ENCODE measurements at places on chromosomes 1 and 21.

DNA sequence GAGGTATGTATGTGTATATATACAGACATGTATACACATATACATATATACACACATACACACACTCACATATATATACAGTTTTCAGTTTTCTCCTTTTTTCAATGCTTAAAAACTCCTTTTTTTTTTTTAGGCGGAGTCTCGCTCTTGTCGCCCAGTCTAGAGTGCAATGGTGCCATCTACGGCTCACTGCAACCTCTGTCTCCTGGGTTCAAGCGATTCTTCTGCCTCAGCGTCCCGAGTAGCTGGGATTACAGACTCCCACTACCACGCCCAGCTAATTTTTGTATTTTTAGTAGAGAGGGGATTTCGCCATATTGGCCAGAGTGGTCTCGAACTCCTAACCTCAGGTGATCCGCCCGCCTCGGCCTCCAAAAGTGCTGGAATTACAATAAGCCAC, 27.0 kb downstream of the STYXL2 start:
- DNase-seq, result no peak

- DNase-seq, result no peak
These were observed 42.8 kb upstream of the RASAL2 start for GRCh38 chr1:178051071-178051470.

GRCh38 chr1:180698580-180698979, 66.8 kb downstream of the XPR1 start:
- DNase-seq, result no peak

DNA sequence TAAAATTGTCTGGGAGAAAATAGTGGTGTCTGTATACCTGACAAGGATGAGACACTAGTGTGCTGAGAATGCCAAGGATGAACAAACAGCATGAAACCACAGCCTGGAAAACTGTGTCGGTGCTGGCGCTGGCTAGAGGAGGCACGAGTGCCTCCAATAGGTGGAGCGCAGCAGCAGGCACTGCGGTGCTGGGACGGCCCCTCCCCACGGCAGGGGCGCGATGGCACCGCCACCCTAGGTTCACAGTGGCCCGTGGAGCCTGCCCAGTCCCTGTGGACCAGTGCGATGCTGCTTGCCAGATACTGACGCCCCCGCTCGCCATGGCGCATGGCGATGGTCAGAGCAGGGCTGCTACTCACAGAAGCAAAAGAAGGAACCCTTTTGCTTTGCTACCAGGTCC, 6.8 kb downstream of the CFAP410 start:
- no peak for DNase-seq

DNA sequence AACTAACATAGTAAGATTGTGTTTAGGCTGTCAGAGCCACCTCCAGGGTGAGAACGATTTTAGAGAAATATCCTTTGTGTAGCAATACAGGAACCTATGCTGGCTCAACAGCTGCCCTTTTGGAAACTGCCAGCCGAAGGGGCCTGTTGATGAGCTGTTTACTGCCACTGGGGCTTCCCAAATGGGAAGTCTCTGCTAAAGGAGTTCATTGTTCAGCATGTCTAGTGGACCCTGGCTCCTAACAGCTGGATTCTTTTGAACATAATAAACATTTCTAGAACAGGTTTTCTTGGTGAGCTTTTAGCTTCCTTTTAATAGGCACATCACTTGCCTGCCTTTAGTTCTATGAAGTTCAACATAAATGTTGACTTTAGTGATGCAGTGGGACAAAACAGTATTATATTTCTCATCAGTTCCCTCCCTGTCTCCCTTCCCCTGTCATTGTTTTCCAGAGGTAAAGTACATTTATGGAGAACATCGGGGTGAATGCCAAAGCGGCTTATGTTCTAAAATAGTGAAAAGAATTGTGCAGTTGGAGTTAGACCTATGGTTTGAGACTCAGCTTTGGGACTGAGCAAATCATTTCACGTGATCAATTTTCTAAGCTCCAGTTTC, 57.4 kb downstream of the UCK2 start:
- no peak for DNase-seq

- no peak for DNase-seq
These were observed 5.1 kb downstream of the NT5C1A start for GRCh38 chr1:39666772-39667171.

- no peak for DNase-seq
These were observed 580 bp downstream of the TENT5B start for GRCh38 chr1:27011976-27012563.

- no peak for DNase-seq
These were observed 10.0 kb downstream of the GBP5 start for GRCh38 chr1:89262643-89263042.

GRCh38 chr1:165056914-165057313, 299.6 kb downstream of the LMX1A start:
- DNase-seq, result no peak

- no peak for DNase-seq
These were observed 202.4 kb upstream of the L1TD1 start for GRCh38 chr1:61992257-61992656.

- DNase-seq, result no peak
These were observed 43.9 kb upstream of the TSPEAR start for GRCh38 chr21:44755227-44755626.

- no peak for DNase-seq
These were observed 360.1 kb upstream of the BEND5 start for GRCh38 chr1:49136738-49137251.

DNA sequence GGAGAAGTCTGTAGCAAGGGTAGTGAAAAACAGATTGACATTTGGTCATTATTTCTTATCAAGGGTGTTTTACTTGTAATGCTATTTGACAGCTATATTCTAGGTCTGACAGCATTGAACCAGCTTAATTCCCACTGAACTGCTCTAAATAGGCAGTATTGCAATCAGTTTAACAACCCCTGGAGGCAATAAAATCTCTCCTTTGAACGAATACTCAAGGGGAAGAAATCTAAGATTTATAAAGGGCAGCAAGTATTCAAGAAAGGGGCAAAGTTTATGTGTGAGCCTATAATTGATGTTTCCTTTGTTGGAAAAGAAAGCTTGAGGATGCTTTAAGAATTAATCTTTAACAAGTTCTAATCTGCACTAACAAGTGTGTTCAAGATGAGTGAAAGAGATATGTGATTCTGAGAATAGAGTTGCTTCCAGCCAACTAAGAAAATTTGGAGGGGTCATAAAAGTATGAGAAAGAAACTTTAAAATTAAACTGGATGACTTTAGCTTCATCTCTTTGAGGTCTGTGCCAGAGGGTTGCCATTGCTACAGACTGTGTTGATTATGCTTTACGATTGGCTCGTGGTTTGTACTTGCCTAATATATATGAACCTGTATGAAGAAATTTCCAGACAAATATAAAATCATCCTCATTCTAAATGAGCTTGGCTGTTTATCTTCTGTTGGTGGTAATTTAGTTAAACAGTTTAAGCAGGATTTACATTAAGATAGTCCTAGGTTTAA, 72.5 kb downstream of the ZNF326 start:
- no peak for DNase-seq

- DNase-seq, result no peak
These were observed 918.0 kb downstream of the LTN1 start for GRCh38 chr21:28074676-28075075.

DNA sequence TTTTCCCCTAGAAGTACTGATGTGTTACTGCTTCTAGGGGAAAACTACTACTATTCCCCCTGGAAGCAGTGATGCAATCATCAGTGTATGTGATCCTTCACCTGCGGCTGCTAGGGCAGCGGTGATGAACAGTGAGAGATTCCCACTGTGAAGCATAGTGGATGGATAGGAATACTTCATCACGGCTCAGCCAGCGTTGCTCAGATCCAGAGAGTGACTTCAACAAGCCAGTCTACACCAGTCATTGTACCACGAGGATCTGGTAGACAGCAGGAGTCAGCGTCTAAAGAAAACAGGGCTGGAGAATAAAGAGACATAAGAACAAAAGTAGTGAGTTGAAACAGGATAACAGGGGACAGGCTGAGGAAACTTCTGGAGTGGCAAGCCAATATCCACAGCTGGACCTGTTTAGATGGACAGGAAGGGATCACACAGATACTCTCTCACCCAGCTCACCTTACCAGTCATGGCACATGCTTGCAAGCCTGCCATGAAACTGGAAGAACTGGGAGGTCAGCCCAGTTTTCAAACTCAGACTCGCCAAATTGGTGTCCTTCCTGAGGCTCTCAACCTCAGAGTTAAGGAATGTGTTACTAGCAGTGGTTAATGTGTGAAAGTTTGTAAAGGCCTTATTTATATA, 42.4 kb upstream of the LRRC52 start:
- no peak for DNase-seq

DNA sequence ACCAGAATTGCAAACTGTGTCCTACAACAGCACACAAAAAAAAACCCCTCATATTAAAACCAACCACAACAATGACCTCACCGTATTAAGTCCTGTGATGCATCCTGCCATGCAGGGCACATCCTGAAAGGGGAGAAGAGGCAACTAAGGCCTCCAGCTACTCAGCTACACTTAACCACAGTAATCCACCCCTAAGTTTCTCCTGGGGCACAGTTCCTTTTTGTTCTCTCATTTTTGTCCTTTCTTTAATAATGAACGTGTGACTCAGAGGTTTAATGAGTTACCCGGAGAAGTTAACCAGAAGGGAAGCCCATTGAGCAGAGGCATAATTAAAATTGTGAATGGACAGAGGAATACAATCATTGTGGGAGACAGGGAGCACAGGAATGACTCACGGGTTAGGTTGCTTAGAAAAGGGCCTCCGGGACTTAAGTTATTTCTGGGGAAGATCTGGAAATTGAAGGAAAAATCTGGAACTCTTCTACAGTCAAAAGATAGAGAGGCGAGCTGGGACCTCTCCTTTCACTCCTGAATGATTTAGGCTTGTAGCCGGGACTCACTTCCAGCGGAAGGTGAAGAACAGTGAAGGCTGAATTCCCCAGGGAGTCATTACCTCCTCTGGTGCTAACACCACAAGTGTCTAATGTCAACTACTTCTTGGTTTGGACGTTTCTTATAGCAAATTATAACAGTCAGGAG, 36.9 kb upstream of the HIVEP3 start:
- no peak for DNase-seq

GRCh38 chr1:160171980-160172379, 18.4 kb upstream of the CASQ1 start:
- DNase-seq, result no peak

DNA sequence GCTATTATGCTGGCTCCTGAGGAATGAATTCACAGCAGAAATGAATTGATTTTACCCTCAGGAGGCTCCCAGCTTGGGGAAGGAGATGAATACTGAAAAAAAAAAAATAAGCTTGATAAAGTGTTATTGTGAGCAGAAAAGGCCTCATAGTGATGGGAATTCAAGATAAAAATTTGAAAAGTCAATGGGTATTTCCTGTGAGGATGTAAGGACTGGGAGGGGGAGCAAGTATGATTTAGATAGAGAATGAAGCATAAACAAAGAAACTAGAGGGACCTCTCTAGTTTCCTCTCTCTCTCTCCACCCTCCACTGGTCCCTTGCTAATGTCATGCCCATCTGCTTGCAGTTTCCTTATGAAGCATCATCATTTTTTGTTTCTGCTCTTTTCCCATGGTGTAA, 439.0 kb upstream of the PLXNA2 start:
- DNase-seq, result no peak

DNA sequence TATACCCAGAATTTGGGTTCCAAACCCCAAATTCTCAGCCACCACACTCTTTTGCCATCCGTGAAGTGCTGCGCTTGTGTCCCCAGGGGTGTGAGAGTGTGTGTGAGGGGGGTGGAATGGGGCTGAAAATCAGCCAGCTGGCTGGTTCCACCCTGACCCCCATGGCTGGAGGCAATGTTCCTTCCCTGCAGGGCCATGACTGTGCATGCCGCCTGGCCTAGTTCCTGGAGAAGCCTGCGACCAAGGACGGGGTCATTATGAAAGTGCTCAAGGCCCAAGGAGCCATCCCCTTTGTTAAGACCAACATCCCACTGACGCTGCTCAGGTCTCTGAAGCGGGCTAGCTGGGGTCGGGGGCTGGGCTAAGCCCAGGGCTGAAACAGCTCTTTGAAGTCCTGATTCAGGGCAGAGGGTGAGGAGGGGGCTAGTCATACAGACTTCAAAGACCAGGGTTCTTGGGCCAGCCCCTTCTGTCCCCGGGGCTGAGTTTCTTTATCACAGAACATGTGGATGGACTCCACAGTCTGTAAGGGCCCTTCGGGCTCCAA, 38.7 kb downstream of the FAAH start:
- DNase-seq, result no peak

GRCh38 chr1:234926559-234927311, 201.9 kb downstream of the TOMM20 start:
- no peak for DNase-seq

- no peak for DNase-seq
These were observed 22.5 kb downstream of the DPT start for GRCh38 chr1:168706391-168706992.

GRCh38 chr1:223727541-223727940, 15.2 kb downstream of the CAPN2 start:
- DNase-seq, result no peak

GRCh38 chr1:51306950-51307349, 23.4 kb downstream of the TTC39A start:
- no peak for DNase-seq

- no peak for DNase-seq
These were observed 18.3 kb upstream of the HSPA13 start for GRCh38 chr21:14401217-14401616.

GRCh38 chr1:1206376-1206965, at the start of gene TNFRSF18:
Gene TNFRSF18, minus strand, starts transcription at chr1:1206592. Its CDS starts 21 bp downstream, at chr1:1206571.
- no peak for DNase-seq

DNA sequence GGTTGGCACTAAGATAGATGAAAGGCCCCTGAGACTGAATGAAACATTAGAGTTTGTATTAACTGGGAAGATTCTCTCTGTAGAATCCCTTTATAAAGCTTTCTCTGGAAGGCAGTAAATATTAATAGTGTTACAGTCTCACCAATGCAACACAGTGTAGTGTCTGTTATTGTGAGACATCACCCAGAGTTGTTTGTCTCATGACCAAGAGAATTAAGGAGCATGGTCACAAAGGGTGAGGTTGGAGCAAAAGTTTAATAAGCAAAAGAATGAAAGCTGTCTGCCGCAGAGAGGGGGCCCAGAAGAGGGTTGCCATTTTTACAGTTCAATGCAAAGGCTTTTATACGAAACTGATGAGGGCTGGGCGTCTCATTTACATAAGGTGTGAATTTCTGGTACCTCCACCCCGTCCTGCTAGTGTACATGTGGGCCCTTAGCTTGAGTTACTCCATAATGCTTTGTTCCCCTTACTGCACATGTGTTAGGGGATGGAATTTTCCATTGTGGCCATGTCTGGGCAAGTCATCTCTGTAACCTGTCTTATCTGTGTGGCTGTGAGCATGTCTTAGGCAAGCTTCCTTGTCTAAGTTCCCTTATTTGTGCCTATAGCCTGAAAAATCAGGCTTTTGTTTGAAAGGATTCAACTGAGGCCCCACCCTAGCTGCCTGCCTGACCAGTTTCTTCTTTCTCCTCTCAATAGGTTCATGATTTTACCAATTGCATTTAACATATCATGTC, 184.1 kb downstream of the RASAL2 start:
- no peak for DNase-seq

- DNase-seq, result no peak
These were observed 852 bp downstream of the FAAH start for GRCh38 chr1:46394872-46395465.

Measured in NCI-H1417 treated with DMSO at 0.1 percent for 48 hours (cell line).